ENCODE measurements at places on chromosomes 2 and 18.
A peak's percentile ranks its signal among the peaks of the same experiment; 100 is the strongest.

- no peak for DNase-seq
These were observed 4.1 kb upstream of the MSH6 start for GRCh38 chr2:47778698-47779425.

DNA sequence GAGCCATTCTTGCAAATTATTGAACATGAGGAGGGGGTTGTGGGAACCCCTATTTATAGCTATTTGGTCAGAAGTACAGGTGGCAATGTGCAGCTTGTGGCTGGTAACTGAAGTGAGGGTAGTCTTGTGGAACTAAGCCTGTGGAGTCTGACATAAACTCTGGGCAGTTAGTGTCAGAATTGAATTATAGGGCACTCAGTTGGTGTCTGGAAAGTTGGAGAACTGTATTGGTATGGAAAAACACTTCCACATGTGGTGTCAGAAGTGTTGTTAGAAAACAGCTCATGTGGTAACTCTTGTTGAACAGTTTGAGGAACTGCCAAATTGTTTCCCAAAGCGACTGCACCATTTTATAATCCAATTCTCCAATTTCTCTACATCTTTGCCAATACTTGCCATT, 7.5 kb downstream of the RALBP1 start:
- no peak for DNase-seq

DNA sequence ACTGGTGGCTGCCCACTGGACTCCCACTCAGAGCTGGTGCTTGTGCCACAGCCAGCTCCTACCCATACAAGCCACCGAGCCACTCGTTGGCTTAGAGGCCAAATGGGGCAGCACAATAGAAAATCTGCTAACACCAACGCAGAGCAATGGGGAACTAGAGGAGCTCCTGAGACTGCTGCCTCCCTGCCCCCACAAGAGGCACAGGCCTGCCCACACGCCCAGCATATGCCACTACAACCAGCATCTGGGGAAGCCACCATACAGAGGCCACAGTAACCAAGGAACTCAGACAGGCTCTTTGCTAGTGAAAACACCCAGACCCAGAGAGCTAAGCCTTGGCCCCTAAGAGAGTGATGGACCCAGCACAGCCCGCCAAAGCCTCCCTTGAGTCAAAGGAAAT, 231.2 kb upstream of the RAB6C start:
- DNase-seq: no peak

GRCh38 chr2:105510761-105511528, 112.1 kb upstream of the FHL2 start:
- DNase-seq: no peak

DNA sequence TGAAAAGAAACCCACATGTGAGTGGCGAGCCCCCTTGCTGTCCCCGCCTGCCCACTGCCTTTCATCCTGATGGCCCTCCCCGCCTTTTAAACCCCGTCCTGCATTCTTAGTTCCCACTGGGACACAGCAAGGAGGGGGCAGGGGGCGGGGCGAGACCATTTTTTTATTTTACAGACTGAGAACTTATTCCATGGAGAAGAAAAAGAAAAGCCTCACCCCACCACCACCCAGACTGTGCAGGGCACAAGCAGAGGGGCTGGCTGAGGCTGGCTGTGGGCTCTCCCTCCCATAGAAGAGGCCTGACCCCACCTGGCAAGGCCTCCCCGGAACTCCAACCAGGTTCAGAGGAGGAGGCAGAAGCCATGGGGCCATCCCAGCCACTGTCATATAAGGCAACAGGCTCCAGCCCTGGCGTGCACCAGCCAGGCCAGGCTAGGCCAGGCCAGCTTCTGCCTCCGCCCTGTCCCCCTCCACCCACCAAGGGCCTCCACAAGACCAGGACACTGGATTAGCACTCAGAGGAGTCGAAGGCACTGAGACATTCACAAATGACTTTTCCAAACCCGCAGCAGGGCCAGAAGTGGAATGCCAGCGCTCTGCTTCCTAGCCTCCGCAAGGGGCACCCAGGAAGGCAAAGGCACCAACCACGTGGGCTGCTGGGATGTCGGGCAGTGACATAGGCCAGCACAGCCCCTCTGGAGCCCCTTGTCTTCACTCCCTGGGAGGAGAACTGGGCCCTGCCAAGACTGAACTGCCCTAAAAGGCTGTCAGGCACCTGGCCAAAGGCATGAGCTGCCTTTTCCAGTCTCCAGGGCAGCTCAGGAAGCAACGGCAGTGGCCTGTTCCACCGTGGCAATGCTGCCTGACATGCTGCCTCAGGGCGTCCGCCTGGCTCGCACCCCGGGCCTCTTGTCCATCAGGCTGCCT, 37.5 kb upstream of the SEMA4C start:
- no peak for DNase-seq

- no peak for DNase-seq
These were observed 154.4 kb downstream of the NCKAP5 start for GRCh38 chr2:133413863-133414262.

- peak; percentile 43 for DNase-seq
These were observed 15.9 kb upstream of the TMEM214 start for GRCh38 chr2:27016801-27017325.

- DNase-seq: no peak
These were observed 88.7 kb upstream of the LCLAT1 start for GRCh38 chr2:30358351-30358750.

DNA sequence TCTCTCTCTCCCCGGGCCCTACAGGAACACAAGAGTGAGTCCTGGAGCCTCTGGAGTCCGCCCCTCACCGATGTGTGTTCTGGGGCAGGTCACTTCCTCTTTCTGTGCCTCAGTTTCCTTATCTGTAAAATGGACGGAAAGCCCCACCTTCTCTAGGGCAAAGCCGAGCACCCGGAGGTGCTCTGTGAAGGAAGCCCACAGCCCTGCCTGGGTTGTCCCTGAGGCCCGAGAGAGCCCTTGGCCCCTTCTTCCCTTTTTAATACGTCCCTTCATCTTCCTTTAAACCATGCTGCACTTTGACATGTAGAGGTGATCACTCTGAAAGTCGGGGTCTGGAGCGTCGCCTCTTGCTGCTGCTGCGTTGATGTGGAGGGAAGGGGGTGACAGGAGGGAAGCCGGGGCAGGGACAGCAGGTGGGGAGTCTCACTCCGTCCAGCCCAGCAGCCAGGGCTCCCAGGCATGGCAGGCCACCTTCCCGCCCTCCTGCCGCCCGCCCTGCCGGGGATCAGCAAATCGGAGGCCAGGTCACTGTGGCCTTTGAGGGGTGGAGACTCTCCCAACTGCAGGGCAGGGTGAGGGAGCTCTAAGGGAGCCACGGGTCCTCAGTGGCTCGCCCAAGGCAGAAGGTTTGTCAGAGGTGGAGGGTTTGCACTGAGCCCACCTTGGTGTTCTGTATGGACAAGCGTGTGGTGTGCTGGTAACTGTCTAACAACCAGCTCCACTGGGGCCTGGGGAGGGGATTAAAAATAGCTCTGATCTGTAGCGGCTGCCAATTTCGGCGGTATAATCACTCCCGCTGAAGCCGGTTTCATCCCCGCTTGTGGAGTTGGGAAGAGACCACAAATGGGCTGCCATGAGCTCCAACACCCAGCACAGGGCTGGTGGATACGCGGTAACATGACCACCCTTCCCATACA, 135.9 kb upstream of the ID2 start:
- no peak for DNase-seq

- peak; percentile 65 for DNase-seq
These were observed 913 bp upstream of the TRABD2A start for GRCh38 chr2:84881581-84882413.

DNA sequence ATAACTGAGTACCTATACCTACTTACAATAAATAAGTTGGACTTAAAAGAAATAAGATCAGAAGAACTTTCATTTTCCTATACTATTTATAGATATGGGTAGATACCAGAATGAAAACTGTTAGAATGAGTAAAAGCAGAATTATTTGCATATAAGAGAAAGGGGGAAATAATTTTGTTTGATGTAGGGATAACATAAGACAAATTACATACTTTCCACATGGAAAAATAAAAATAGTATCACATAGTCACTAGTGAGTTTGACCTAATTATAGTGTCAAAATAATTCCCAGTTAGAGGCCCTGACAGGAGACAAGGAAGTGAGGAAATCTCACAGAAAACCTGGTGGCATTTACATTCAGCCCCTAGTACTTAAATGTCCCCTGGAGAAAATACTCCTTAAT, 28.6 kb downstream of the KCMF1 start:
- DNase-seq: no peak

DNA sequence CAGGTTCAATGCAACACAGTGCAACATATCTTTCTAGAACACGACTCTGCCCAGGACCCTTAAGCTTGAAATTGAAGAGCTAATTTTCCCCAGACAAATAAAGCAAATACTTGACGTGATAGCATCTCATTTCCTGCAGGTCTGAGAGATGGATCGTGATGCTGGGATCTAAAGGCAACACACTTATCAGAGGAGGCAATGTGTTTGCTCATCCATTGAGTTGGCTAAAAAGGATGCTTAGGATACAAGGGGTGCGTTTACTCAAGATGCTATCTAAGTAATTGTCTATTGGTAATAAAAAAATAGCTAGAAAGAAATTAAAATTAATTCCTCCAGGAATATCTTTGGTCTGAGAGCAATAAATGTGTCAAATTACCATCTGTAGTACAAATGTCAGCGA, 129.0 kb downstream of the SOCS6 start:
- no peak for DNase-seq

GRCh38 chr18:6734726-6735430, 5.4 kb downstream of the ARHGAP28 start:
- DNase-seq: no peak

DNA sequence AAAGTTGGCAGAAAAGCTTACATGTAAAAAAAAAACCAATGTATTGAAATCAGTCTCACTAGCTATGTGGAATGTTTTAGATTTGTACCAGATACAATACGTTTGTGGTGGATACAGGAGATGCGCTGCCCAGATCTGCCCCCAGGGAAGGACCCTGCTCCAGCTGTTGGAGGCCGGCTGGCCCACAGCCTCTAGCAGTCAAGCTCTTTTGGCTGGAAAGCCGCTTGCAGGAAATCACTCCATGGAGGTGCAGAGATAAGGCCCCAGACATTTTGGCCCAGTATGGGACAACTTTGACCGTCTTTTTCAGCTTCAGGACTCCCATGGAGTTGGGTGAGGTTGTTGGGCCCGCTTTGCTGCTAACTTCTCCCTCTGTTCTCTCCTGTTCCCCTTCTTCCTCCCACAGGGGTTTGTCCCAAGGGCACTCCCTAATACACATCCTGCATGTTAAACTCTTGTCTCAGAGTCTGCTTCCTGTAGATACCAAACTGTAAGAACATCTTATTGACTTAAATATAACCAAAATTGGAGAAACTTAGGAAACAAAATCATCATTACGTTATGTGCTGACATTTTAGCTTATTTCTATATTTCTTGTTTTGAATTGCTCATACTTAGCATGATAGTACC, 1.7 kb upstream of the QPCT start:
- no peak for DNase-seq

- no peak for DNase-seq
These were observed 102.4 kb upstream of the DCC start for GRCh38 chr18:52237551-52237950.

DNA sequence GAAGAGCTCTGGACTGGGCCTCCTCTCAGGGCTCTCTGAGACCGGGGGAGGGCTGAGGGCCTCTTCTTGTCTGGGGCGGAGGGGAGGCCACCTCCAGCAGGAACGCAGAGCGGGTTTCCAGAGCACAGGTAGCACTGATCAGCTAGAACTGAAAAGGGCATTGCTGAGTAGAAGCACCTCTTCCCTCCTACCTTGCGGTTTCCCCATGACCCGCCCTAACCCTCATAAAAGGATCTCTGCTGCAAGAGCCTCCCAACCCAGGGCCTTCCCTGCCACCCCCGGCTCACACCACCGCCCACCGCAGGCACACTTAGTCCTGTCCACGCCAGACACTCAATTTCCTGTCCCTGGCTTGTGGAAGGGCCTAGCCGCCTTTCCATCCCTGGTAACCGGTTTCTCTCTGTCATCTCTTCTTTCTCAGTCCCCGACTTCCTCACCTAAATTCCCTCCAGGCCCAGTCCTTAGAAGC, 966 bp downstream of the ADCY3 start:
- DNase-seq: no peak

DNA sequence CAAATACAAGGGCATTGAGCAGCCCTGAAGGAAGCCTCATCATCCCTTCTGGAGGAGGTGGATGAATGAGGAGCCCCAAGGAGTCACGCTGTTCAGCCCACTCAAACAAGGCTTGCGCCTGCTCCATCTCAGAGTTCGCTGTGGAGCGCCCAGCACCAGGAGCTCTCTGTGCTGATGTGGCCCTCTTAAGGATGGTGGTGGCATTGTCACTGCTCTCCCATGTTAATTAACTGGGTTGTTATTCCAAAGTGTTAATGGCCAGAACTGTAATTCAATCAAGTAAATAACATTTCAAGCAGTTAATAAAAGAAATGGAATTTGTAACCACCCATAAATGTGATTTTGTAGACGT, 726.0 kb upstream of the RAB6C start:
- DNase-seq: no peak

DNA sequence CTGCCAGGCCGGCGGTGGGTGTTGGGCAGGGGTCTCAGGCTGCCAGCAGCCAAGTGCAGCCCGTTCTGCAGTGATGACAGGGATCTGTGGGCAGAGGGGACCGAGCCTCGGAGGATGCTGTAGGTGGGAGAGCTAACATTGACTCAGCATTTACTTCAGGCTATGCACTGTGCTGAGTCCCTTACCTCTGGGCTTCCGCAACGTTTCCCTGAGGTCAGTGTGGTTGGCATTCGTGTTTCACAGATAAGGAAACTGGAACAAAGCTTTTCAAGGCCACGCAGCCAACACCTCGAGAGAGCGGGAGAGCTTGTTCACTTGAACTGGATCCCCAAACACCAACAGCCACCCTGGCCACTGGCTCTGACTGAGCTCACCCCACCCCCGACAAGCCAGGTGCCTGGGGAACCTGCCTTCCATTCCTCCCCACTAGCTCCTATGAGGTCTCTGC, 839 bp upstream of the GPR148 start:
- DNase-seq: no peak

DNA sequence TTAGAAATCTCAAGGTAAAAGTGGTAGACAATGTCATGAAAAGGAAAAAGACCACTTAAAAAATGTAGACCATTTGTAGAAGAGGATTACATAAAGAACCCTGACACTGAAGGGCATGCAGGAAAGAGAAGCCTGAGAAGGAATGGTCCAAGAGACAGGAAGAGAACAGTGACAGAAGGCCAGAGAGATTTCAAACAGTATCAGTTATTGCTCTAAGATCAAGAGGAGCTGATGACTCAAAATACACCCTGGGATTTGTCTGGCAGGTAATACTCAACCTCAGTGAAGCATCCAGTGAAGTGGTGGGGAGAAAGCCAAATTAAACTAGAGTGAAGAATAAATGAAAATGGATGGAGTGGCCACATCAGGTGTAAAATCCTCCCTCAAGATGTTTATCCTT, 100.5 kb downstream of the PDE11A start:
- no peak for DNase-seq

DNA sequence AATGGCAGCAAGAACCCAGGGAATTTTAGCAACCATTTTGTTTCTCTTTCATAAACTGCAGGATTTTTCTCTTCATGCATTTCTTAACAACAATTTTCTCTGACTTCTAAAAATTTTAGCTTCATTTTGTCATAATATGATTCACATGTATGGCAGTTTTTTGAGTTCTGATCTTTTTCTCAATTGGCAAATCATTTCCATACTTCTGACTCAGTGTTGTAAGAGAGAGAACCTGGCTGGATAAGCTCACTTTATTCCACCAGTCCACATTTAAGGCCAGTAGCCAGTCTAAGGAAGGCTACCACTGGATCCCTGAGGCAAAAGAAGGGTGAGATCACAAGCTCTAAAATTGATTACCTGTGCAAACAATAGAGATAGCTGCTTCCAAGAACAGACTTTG, 42.8 kb upstream of the COL3A1 start:
- no peak for DNase-seq

Data from progenitor cell of endocrine pancreas (in vitro differentiated cells).